ENCODE measurements at places on chromosomes 4 and X. TPM values are rescaled to one million over a fixed set of nuclear protein-coding genes. Genes with fewer than 3 reads are reported as not detected.

Gene PLS3
- total RNA-seq: 974 TPM

Gene VCX3B
- not detected for total RNA-seq

Gene TLR10
- not detected for total RNA-seq

Gene SPANXN4
- total RNA-seq: not detected

Gene GCNA
- total RNA-seq: 2.7 TPM

Gene ANXA3
- 5.0 TPM for total RNA-seq

Gene ALPK1
- 20.1 TPM for total RNA-seq

Gene CDKL2
- total RNA-seq: 0.44 TPM

Gene ELOVL6
- 12.7 TPM for total RNA-seq

Gene MTTP
- total RNA-seq: 0.13 TPM

Gene BEX1
- total RNA-seq: not detected

Gene UBE2D3
- 261 TPM for total RNA-seq

Gene C4orf33
- 13.4 TPM for total RNA-seq

Gene LAS1L
- 26.4 TPM for total RNA-seq

Gene CHM
- total RNA-seq: 19.4 TPM

Gene ARMCX2
- total RNA-seq: 95.6 TPM

Gene CT45A5
- not detected for total RNA-seq

Data from aortic smooth muscle cell (primary cell).